Fibroblast of lung (primary cell): ENCODE measurements at places on chromosomes 2 and 18.

GRCh38 chr2:163551616-163552373 lies 184.0 kb downstream of the FIGN start:
- peak; percentile 38 for DNase-seq

GRCh38 chr2:237282568-237283128 lies 131.3 kb downstream of the COL6A3 start:
- peak; percentile 93 for DNase-seq

- no peak for DNase-seq
These were observed 322.6 kb upstream of the REV1 start for GRCh38 chr2:99812426-99812825.

GRCh38 chr2:162342841-162343240 lies 1.1 kb upstream of the GCA start:
- DNase-seq, result no peak

- no peak for DNase-seq
These were observed 278.0 kb downstream of the EPHA4 start for GRCh38 chr2:221293949-221294742.

GRCh38 chr2:30670453-30670852 lies 136.8 kb downstream of the CAPN13 start:
- no peak for DNase-seq

DNA sequence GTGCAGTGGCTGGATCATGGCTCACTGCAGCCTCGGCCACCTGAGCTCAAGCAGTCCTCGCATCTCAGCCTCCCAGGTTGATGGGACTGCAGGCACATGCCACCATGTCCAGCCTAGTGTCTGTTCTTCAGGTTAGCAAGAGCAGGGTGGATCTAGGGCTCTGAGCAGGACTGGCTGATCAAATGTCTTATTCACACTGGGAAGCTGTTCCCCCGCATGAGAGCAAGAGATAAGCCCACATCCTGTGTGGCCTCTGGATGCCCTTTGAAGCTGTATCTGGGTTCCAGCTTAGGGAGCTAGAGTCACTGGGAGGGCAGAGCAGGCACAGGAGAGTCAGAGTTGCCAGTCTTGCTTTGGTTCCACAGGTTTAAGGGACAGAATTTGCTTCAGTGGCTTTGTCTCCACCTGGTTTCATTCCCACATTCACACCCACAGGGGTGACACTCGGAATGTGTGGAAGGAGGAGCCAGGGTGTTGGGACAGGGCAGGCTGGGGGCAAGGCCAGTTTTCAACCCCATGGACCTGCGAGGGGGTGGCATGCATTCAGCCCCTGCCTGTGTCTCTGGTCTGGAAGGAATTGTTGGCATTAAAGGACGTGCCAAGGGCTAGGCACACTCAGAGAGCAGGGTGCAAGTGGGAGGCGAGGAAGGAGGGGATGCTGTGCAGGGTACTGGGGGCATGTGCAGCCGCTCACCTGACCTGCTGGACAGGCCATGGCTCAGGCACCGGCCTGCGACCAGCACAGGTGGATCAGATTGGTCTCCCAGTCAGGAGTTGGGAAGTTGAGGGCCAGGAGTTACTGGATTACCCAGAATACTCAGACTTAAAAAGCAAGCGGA lies 24.5 kb downstream of the PTPN18 start:
- no peak for DNase-seq

DNA sequence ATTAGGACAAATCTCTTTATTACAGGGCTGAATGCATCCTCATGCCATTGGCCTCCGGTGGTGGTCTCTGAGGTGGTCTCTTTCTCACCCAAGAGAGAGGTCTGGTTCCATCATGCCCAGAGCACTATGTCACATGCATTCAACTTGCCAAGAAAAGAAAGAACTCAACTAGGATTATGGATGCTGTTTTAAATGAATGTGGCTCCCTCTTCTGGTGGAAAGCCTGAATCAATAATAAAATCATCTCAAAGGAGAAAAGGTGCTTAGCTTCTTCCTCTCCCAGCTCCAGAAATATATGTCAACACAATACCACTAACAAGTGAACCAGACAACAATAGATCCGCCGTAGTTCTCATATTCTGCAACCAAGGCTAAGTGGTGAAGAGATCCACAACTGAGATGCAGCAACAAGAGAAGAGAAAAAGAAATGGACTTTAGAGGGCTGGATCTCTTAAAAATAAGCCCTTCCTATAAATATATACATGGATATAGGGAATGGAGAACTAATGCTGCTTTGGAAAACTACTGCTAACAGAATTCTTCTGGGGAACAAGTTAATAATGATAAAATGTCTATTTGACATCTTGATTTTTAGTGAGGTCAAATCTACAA lies 396.8 kb downstream of the NCKAP5 start:
- DNase-seq, result peak; percentile 60

DNA sequence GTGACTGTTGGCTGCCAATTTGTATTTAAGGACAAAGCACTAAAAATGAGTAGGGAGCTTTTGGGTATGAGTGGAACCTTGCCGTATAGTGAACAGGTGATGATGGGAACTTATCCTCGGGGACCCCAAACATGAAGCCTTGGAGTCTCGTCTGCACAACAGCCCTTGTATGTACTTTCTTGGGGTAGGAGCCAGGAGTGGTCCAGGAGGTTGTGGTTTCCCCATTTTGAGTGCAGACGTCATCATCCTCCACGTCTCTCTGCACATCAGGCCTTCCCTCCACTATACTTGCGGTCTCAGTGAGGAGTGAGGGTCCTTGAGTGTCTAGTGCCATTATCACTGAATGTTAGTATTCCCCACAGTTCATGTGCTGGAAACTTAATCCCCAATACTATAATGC lies 101.5 kb upstream of the HS6ST1 start:
- no peak for DNase-seq

DNA sequence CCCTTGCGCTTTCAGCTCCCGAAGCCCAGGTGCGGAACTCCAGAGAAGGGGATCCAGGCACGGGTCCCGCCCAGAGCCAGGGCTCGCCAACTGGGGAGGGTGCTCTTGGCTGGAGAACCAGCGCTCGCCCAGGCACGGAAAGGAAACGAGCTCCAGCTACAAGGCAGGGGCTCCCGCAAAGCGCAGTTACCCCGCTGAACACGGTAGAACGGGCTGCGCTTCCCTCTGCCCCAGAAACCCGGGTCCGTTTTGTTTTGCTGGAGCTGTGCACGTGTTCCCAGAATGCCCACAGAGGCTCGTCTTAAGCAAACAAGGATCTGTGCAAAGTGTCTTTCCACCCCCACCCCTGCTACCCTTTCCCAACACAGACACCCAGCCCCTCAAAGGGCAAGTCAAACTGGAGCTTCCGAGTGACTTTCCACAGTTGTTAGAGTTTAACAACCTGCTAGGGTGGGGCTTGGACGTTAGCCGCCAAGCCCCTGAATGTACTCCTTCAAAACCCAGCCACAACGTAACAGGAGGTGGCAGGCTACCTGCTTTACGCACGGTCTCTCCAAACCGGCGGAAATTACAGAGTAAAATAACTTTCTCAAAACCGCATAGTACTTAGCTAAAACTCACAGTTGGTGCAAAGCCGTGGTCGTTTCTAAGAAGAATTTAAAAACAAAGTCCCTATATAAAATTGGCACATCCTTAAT lies 775 bp downstream of the RNF125 start:
- peak; percentile 58 for DNase-seq
